ENCODE measurements at places on chromosomes 2 and 18.

DNA sequence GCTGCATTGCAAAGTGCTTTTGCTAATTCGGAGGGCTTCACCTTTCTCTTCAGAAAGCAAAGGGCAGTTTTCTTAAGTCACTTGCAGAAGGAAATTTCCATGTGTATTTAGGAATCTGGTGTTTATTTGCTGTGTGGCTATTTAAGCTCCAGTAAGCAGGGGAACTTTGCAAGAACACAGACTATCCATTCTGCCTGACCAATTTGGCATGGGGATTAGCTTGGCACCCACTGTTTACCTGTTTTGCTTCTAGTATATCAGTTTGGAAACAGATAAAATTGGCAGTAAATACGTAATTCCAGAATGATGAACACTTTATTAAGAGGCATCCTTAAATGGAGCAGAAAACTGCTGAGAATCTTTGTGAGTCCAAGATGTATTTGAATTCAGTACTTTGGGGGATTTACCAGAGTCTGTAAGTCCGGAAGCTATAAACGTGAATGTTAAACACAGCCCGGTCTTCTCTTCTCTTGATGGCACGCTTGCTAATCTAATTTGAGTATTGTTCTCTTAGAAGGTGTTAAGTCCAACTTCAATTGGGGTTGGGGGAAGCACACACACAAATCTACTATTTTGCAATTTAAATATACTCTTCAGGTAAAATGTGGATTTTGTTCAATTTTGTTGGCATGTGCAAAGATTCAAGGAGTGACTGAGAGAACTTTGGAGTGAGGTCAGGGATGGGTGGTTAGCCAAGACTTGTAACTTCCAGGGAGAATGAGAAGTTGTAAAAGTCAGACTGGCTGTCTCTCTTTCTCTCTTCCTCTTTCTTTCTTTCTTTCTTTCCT lies 650 bp downstream of the ACKR3 start:
- DNase-seq: no peak

DNA sequence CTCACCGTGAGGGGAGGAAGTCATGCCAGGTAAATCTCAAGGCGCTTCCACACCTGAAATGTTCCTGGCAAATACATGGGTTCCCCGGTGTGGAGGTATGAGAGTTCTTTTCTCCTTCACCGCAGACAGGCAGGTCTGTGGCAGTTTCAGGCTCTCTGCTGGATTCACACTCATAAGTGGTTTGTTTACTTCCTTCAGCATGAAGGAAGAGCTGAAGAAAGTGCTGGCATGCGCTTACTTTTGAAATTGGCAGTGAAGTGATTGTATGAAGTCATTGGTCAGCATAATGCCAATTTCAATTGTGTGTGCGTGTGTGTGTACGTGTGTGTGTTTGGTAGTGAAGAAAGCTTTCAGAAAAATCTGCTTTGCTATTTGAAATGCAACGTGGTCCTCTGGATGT lies 43.4 kb downstream of the RNF144A start:
- DNase-seq: no peak

- DNase-seq: no peak
These were observed 241.9 kb upstream of the SLC14A2 start for GRCh38 chr18:45373286-45373880.

DNA sequence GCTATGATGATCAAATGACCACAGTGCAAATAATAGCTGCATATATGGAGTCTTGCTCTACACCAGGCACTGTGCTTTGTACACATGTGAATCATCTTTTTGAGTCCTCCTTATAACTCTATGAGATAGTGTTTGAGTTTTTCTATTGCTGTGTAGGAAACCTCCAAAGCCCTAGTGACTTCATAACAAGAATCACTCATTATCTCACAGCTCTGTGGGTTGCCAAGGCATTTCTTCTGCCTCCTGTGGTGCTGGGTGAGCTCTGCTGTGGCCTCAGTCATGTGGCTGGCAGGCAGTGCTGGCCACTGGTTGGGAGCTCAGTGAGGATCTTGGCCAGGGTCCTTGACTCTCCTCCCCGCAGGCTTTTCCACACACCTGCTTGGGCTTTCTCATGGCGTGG lies 153.4 kb downstream of the CAPN13 start:
- no peak for DNase-seq

DNA sequence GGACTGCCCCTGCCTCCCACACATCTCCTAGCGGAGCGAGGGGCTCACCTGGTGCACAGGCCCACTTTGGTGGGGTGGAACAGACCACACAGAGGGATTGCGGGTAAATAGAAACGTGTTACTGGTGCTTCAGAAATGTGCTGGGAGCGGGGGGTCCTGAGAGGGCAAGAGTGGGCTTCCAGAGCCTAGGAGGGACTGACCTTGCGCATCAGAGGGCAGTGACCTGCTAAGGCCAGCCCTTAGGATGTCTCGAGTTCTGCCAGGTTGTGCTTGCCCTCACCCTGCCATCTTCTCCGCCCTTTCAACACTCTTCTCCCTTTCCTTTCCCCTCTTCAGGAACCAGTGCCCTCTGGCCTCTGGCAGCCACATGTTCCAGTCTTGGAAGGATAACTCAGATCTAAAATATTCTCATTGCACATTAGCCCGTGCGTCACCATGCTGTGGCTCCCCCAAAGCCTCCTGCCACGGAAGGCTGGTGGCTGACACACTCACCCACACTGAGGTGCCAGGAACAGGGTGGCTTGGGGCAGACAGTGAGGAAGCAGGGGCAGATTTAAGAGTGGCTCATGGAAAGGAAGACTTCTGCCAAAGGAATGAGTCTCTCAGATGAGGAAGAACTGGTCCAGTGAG lies 89.6 kb downstream of the MCFD2 start:
- DNase-seq: no peak

GRCh38 chr2:240392084-240392947 lies 43.1 kb upstream of the GPC1 start:
- no peak for DNase-seq

DNA sequence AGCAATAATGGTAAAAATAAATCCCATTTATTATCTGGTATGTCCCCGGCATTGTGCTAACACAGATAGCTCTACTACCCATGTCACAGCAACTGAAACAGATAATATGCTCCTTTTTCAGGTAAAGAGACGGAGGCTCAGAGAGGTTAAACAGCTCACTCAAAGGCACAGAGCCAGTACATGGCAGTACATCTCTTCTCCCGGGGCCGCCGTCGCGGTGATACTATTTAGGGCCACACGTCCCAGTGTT lies 693 bp upstream of the PDK1 start:
- DNase-seq: no peak

DNA sequence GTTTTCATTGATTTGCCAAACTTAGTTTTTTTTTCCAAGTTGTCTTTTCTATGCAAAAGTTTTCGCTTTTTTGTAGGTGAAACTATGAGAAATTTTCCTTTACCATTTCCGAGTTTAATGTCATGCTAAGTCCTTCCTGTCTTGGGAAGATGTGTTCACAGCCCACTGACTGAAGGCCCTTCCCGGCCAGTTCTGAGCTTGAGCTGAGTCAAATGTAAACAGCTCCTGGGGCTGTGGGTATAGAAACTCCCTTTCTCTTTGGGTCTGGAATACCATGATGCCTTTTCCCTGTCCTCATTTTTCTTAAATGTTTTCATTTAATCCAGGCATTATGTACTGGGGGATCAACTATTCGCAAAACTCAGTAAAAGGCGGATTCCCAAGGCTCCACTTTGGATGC lies 69.8 kb upstream of the IL1R1 start:
- no peak for DNase-seq

DNA sequence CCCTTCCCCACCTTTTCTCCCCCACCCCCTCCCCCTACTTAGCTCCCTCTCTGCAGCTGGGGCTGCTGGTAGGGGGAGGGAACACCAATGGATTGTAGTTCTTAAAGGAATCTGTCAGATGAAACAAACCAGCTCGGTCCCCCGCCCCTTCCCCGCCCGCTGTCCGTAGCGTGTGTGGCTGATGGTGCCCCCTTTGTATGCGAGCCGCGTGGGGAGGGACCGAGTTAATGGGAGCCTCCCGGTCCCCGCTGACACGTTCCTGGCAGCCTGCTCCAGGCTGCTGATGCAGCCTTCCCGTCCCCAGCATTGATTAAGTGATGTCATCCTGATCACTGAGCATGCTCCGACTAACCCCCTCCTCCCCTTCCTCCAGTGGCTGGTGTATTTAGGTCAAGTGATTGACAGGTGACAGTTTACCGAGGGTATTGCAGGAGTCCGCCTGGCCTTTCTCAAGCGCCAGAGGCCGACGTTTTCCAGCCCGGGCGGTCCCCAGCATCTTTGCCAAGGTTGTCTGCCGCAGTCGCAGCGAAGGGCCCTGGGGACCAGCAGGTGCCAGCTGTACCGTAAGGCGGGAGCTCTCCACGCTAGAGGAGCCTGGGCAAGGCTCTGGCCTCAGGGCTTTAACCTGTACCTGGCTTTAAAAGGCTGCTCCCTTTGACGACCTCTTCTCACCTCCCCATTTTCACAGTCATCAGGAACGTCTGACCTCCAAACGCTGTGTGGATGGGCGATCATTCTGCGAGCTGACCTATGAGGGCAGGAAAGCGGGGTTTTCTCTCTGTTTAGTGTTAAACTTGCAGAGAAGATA lies 1.8 kb downstream of the KIF5C start:
- peak; percentile 87 for DNase-seq

- DNase-seq: no peak
These were observed 29.6 kb downstream of the ADI1 start for GRCh38 chr2:3489764-3490115.

GRCh38 chr2:239122421-239123110 lies 274.7 kb downstream of the TWIST2 start:
- DNase-seq: no peak

GRCh38 chr2:11889101-11889850 lies 142.8 kb downstream of the LPIN1 start:
- no peak for DNase-seq

DNA sequence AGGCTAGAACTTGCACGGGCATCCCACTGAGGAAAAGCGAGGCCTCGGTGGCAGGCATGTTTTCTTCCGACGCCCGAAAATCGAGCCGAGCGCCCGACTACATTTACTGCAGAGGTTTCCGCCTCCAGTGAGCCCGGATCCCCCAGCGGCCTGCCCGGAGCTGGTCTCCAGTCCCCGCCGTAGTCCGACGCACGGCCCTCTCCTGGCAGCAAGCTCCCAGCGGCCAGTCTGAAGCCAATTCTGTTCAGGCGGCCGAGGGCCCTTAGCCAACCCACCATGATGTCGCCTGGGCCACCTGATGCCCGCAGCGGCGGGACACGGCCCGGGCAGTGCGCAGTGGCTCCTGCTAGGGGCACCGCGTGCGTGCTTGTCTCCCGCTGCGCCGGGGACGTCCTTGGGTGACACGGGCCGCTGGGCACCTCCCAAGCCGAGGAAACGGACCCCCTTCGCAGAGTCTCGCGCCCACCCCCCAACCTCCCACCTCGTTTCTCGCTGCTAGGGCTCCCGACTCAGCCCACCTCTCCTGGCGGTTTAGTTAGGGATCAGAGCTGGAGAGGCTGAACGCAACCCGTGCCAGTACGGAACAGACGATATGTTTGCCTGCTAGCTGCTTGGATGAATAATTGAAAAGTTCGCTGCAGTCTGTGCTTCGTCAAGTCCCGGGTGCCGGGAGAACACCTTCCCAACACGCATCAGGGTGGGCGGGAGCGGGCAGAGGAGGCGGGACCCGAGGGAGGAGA lies 5.3 kb downstream of the ONECUT2 start:
- DNase-seq: no peak

- DNase-seq: no peak
These were observed 27.1 kb downstream of the C2orf76 start for GRCh38 chr2:119339562-119339923.

DNA sequence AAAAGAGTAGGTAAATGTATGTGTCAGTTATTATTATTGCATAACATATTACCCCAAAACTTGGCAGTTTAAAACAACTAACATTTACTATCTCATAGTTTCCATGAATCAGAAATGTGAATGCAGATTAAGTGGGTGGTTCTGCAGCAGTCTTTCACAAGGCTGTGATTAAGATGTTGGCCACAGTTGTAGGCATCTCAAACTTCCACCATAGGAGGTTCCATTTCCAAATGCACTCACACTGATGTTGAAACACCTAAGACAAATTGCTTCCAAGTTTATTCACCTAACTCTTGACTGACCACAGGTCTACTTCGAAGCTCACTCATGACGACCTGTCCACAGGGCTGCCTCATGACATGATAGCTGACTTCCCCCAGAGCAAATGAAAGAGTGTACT lies 360.8 kb downstream of the GRB14 start:
- DNase-seq: no peak

- DNase-seq: no peak
These were observed 24.1 kb downstream of the GLI2 start for GRCh38 chr2:120759543-120760331.

DNA sequence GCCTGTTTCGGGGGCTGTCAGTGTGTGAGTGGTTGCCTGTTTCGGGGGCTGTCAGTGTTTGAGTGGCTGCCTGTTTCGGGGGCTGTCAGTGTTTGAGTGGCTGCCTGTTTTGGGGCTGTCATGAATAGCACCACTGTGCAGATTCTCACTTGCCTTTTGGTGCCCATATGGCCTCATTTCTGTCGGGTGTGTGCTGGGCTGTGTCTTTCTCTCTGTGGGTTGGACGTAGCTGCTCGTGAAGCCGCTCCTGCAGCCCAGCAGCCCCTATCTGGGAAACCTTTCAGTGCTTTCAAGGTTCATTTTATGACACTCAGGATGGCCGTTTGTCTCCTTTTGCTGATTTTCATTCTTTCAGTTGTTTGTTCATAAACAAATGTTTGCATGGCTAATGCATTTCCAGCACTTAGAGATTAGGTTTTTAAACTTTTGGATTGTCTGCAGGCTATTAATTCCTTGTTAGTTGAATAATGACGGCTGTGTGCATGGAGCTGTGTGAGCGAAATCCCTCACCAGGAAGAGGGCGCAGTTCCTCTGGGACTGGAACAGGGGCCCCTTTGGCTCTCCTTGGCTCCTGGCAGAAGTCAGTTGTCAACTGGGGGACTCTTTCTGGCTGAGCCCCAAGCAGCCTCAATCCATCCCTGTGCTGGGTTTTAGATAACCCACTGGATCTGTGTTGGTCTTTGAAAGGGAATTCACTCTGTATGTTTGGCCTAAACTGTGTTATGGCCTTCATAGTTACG lies 10.8 kb downstream of the AGAP1 start:
- no peak for DNase-seq
